ENCODE measurements at places on chromosomes 1 and 21. TPM values are rescaled to one million over a fixed set of nuclear protein-coding genes. Genes with fewer than 3 reads are reported as not detected.

Gene TMPRSS15
- polyA plus RNA-seq, result 0.02 TPM

Gene HMGCS2
- polyA plus RNA-seq, result 3.9 TPM

Gene FLG2
- polyA plus RNA-seq, result 1.8 TPM

Gene CIART
- 3.1 TPM for polyA plus RNA-seq

Gene CRYAA
- 2.3 TPM for polyA plus RNA-seq

DNA sequence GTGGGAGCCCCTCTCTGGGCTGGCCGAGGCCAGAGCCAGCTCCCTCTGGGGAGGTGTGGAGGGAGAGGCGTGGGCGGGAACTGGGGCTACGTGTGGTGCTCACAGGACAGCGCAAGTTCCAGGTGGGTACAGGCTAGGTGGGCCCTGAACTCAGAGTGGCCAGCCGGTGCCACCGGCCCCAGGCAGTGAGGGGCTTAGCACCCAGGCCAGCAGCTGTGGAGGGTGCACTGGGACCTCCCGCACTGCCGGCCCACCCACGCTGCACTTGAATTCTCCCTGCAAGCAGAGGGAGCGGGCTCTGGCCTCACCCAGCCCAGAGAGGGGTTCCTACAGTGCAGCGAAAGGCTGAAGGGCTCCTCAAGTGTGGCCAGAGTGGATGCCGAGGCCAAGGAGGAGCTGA lies 20.2 kb downstream of the PRAMEF20 start:
- no peak overlapping the region for H3K27ac ChIP-seq
- no peak for DNase-seq
- no peaks in the 10 kb centered on the region for H3K27me3 ChIP-seq
- H3K4me1 ChIP-seq, result no peaks in the 10 kb centered on the region
- no peak overlapping the region for H3K4me3 ChIP-seq

DNA sequence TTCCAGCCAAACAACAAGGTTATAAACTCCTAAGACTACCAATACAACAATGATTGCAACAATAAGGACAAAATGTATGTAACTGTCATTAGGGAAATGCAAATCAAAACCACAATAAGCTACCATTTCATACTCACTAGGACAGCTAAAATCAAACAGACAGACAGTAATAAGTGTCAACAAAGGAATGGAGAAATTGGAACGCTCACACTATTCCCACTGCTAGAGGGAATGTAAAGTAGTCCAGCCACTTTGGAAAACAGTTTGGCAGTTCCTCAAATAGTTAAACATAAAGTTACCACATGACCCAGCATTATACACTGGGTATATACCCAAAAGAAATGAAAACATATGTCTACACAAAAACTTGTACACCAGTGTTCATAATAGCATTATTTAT lies 9.3 kb downstream of the PRKAB2 start:
- H3K36me3 ChIP-seq, result peaks cover 13% of the 10 kb centered on the region
- no peaks in the 10 kb centered on the region for H3K4me1 ChIP-seq

GRCh38 chr1:168772428-168773060 lies 43.5 kb upstream of the DPT start:
- no peak overlapping the region for H3K27ac ChIP-seq
- DNase-seq, result no peak
- H3K27me3 ChIP-seq, result no peaks in the 10 kb centered on the region
- H3K4me1 ChIP-seq, result no peaks in the 10 kb centered on the region

- H3K4me1 ChIP-seq, result peaks cover 3% of the 10 kb centered on the region
- no peaks in the 10 kb centered on the region for H3K27me3 ChIP-seq
- no peak for DNase-seq
- no peaks in the 10 kb centered on the region for H3K36me3 ChIP-seq
Observed at GRCh38 chr1:8925406-8925805, 20.3 kb upstream of the CA6 start.

- no peak overlapping the region for H3K4me3 ChIP-seq
- no peaks in the 10 kb centered on the region for H3K4me1 ChIP-seq
- H3K27ac ChIP-seq, result no peak overlapping the region
- no peaks in the 10 kb centered on the region for H3K27me3 ChIP-seq
Observed at GRCh38 chr1:44019466-44019948, 11.8 kb downstream of the SLC6A9 start.

DNA sequence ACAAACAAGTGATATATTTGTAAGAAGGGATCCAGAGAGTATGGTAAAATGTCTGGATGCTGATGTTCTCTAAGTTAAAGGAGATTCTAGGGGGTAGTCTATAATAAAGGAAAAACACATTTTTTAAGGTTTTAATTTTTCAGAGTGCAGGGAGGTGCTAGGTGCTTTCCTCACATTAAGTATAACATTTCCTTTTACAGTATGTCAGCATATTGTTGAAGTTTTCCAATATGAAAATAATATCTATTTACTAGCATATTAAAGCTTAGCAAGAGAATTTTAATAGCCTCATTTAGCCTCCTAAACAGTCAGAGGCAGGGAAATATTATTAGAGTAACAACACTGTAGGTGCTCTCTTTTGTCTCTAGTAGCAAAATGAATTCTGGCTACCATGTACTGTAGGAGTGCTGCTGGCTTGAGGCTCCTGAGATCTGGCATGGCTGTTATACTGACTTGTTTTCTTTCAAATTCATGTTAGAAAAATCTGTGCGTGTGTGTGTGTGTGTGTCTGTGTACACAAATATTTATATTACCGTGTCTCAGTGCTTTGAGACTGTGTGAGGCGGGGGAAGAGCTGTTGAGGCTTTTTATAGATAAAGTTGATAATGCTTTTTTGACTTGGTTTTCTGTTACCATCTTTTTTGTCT lies 71.0 kb downstream of the POU2F1 start:
- no peaks in the 10 kb centered on the region for H3K36me3 ChIP-seq
- no peaks in the 10 kb centered on the region for H3K27me3 ChIP-seq
- no peaks in the 10 kb centered on the region for H3K4me1 ChIP-seq
- H3K27ac ChIP-seq, result no peak overlapping the region
- no peak for DNase-seq

DNA sequence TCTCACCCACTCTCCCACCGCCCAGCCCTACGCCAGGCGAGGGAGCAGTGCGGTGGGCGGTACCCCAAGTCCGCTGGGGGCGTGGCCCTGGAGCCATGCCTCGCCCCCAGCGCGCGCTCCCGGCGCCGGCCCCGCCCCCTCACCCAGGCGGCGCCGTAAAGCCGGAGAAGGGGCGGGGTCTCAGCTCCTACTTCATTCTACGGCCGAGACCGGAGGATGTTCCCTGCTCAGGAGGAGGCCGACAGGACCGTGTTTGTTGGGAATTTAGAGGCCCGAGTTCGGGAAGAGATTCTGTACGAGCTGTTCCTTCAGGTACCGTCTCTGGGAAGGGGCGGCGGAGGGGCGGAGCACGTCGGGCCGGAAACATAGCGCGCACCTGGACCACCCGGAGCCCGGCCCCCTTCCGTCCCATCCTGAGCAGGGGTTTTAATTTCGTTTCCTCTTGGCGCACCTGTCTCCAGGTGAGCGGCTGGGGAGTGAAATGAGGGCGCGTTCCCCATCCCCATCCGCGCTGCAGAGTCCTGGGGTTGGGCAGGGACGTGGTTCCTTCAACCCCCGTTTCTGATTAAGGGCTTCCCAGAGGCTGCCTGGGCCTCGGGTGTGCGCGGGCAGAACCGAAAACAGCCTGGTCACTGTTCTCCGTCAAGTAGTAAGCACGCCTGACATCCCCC lies at the start of gene RBM11:
TSS of gene RBM11 (plus strand) at position 187 of the 671 bp plus-strand sequence. CDS start at position 217, 30 bp downstream.
- H3K36me3 ChIP-seq, result no peaks in the 10 kb centered on the region
- H3K27ac ChIP-seq, result no peak within 1 kb of the TSS
- H3K4me1 ChIP-seq, result peaks cover 5% of the 10 kb centered on the region
- H3K4me3 ChIP-seq, result peak within 1 kb of the TSS; percentile 66

- H3K27ac ChIP-seq, result peak overlapping the region; percentile 36
- peaks cover 63% of the 10 kb centered on the region for H3K36me3 ChIP-seq
- H3K27me3 ChIP-seq, result no peaks in the 10 kb centered on the region
- peaks cover 38% of the 10 kb centered on the region for H3K4me1 ChIP-seq
- no peak overlapping the region for H3K4me3 ChIP-seq
Observed at GRCh38 chr1:167442854-167443565, 75.3 kb downstream of the CD247 start.

GRCh38 chr21:26637201-26637745 lies 64.2 kb upstream of the CYYR1 start:
- no peak overlapping the region for H3K27ac ChIP-seq
- H3K27me3 ChIP-seq, result no peaks in the 10 kb centered on the region
- H3K36me3 ChIP-seq, result no peaks in the 10 kb centered on the region
- no peaks in the 10 kb centered on the region for H3K4me1 ChIP-seq
- DNase-seq, result no peak

- H3K27ac ChIP-seq, result no peak overlapping the region
- no peaks in the 10 kb centered on the region for H3K4me1 ChIP-seq
- no peaks in the 10 kb centered on the region for H3K36me3 ChIP-seq
- no peaks in the 10 kb centered on the region for H3K27me3 ChIP-seq
- no peak for DNase-seq
Observed at GRCh38 chr21:29481641-29482040, 182.9 kb downstream of the BACH1 start.

DNA sequence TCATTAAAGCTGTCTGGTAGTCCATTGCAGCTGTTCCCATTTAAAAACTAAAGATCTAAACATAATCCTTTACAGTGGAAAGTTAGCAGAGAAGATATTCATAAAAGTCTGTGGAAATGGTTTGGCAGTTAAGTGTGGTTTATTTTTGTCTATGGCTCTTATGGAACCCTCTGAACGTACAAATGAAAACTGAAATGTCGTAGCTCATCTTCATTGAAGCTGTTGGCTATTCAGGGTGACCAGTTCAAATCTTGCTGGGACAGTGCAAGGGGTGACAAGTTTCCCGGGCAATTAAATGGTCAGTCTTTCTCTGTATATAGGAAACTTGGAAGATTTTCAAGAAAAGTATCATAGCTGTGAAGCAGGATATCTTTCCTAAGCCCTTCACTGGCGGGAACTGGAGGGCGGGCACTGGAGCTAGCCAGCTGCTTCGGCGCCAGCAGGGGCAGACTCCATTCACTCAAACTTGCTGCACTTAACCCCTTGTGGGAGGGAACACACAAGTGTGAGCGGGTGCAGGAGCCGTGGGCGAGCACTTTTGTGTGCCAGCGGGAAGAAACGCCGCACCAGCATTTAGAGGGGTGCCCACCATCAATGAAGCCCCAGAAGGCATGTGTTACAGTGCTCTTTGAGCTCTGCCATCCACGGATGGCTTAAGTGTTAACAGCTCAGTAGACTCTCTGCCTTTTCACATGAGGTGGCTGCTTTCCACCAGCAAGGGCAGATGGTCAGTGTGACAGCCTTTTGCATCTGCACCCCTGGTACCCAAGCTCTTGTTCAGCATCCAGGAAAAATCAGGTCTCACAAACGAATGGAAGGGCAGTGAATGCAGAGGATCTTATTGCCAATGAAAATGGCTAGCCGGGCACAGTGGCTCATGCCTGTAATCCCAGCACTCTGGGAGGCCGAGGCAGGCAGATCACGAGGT lies 232.1 kb upstream of the KAZN start:
- H3K27me3 ChIP-seq, result no peaks in the 10 kb centered on the region
- no peaks in the 10 kb centered on the region for H3K36me3 ChIP-seq
- no peak overlapping the region for H3K27ac ChIP-seq
- DNase-seq, result no peak
- no peak overlapping the region for H3K4me3 ChIP-seq

DNA sequence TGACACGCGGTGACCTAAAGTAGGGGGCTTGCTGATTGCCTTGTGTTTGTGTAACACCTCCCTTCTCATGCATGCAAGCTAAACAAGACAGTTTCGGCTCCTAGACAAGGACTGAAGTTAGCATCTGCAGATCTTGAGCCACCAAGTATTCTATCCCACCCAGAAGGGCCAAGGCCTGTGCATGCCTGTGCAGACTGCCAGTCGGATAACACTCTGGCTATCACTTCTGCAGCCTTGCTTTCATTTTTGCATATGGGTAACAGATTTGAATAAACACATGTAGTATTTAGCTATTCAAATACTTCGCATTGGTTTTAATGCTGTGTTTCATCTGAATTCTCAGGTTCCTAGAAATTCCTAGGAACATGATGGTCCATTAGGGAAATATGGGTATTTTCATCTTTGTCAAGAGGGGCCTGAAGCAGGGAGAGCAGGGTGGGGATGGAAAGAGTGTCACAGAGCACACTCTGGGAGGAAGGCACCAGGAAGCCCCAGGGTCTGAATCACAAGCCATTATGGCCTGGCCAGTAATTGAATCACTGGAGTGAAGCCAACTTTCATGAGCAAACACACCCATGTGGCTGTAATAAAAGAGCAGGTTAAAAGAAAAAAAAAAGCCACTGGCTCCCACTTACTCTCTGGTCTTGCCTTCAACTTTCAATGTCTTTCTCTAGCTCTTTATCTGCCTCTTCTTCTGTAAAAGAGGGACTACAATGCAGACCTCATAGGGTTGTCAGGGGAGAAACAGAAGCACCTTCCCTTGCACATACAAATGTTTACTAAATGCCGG lies 28.3 kb downstream of the GADD45A start:
- H3K27me3 ChIP-seq, result no peaks in the 10 kb centered on the region
- no peak overlapping the region for H3K4me3 ChIP-seq
- H3K36me3 ChIP-seq, result no peaks in the 10 kb centered on the region
- H3K27ac ChIP-seq, result no peak overlapping the region

DNA sequence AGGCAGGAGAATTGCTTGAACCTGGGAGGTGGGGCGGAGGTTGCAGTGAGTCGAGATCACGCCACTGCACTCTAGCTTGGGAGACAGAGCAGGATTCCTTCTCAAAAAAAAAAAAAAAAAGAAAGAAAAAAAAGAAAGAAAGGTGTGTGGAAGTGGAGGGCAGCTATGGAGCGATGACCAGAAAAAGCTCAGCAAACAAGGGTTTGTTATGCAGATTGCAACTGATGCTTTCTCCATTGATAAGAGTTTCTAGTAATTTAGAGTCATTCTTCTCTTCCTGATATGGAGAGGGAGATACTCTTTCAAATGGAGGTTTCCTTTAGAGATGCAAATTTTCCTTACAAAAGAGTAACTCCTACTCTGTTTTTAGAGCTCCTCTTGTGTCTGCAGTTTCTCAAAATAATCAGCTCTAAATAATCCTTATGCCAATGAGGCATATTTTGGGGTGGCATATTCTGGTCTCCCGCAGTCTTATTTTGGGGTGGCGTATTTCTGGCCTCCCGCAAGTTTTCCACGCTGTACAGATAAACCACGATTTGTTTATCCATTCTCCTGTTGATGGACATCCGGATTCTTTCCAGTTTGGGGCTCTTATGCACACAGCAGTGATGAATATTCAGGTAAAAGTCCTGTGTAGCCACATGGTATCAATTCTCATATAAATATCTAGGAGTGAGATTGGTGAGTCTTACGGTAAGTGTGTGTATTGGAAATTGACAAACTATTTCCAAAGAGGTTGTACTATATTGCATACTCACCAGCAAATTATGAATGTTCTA lies 30.7 kb upstream of the RCC2 start:
- H3K4me1 ChIP-seq, result no peaks in the 10 kb centered on the region
- no peaks in the 10 kb centered on the region for H3K27me3 ChIP-seq
- no peak overlapping the region for H3K4me3 ChIP-seq
- H3K27ac ChIP-seq, result no peak overlapping the region
- no peak for DNase-seq

- DNase-seq, result no peak
- H3K36me3 ChIP-seq, result no peaks in the 10 kb centered on the region
- H3K4me1 ChIP-seq, result peaks cover 10% of the 10 kb centered on the region
- peak overlapping the region; percentile 11 for H3K27ac ChIP-seq
- H3K4me3 ChIP-seq, result no peak overlapping the region
Observed at GRCh38 chr1:205441716-205442050, 14.2 kb downstream of the BLACAT1 start.

Data from thymus (tissue), 14 donors.